SK-MEL-5 (cell line): ENCODE measurements at places on chromosomes 4 and X. TPM values are rescaled to one million over a fixed set of nuclear protein-coding genes. Genes with fewer than 3 reads are reported as not detected.

DNA sequence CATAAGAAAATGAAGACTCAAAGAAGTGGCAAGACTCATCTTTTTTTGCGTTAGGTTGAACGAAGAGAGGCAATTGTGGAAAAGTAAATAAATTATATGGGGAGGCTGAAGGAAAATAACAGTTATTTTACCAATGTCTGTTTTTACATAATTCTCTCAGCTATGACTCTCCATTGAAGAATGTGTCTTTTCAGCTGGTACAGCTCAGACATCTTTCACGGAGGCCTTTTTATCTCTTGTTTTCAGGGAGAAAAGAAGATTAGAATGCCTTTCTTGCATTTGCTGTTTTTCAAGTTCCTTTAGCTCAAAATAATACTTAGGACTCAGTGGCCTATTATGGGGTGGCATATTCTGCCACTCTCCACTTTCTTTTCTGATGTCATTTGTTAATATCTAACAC lies 153.0 kb downstream of the ADAM29 start:
- DNase-seq = no peak

SFRP2 gene
- total RNA-seq = not detected in 2 replicates

DNA sequence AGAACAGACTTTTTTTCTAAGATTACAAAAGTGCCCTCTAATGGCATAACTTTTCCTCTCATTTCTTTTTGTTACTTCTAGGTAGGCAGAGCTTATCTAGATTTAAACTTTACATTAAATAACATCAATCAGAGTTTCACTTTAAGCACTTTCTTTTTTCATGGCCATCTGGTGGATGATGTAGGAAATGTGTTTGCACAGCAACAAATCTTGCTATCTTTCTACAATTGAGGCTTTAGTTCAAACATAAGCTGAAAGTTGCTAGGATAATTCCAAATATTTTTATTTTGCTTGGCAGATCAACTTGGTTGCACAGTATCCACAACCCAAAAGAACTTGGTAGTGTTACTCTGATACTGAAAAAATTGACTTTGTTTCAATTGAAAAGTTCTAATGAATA lies 22.0 kb downstream of the NDNF start:
- peak; percentile 9 for DNase-seq

GRCh38 chrX:86149119-86149518 lies 868 bp downstream of the DACH2 start:
- DNase-seq = no peak

- no peak for DNase-seq
Measured at GRCh38 chr4:158236304-158237030, 26.2 kb downstream of the TMEM144 start.

- peak; percentile 21 for DNase-seq
Measured at GRCh38 chrX:47097018-47097417, 18.8 kb downstream of the RGN start.

DNA sequence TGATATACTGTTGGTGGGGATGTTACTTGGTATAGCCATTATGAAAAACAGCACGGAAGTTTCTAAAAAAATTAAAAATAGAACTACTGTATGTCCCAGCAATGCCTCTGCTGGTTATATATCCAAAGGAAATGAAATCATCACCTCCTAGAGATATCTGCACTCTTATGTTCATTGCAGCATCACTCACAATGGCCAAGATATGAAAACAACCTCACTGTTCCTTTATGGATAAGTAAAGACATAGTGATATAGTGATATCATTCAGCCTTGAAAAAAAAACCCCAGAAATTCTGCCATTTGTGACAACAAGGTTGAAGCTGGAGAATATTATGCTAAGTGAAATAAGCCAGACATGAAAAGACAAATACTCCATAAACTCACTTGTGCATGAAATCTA lies 543.8 kb upstream of the SLIT2 start:
- no peak for DNase-seq

DNA sequence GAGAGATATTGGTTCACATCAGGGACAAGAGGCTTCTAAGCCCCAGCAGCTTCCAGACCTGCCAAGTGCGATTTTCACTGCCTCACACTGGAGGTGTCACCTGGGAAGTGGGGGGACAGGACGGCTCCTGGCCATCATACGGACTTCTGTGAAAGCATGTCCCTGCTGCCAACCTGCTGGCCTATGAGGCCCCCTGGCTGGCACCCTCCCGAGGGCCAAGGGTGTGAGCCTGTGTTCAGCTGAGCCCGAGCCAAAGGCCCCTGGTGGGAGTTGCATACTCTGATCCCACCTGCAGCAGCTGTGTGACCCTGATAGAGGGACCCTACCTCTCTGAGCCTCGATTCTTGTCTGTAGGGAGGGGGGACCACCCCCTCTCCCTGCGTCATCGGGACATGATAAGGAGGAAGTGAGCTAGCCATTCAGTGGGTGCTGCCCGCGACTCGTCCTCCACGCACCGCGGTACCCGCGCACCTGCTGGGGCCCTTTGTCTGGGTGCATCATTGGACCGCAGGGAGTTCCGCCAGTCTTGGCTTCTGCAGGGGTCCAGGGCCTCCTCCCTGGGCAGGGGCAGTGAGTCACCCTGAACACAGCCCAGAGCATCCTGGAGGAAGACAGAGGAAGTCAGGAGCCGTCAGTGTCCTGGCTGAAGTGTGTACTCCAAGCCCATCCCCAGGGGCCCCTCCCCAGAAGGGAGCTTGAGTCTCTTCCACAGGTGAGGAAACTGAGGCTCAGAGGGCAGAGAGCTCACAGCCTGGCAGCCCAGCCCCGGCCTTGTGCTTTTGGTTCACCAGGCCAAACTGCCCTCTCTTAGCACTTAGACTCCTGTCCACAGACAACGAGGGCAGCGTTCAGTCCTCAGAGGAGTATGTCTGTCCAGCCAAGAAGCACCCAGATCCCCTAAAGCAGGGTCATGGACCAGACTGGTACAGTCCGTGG lies 24.1 kb downstream of the C4orf50 start:
- DNase-seq = no peak

- no peak for DNase-seq
Measured at GRCh38 chr4:122635205-122635604, 14.3 kb upstream of the IL21 start.

GRIA3 gene
- not detected in 2 replicates for total RNA-seq

DNA sequence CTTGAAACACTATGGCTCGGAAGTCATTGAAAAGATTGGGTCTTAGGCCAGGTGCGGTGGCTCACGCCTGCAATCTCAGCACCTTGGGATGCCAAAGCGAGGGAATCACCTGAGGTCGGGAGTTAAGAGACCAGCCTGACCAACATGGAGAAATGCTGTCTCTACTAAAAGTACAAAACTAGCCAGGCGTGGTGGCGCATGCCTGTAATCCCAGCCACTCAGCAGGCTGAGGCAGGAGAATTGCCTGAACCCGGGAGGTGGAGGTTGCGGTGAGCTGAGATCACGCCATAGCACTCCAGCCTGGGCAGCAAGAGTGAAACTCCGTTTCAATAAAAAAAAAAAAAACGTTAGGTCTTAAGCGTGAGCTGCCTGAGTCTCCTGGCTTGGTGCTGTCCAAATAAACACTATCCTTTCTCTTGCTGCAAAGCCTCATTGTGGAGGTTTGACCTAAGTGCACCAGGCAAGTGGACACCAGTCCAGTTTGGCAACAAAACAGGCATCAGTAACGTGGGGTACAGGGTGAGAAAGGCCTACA lies 185.9 kb downstream of the DHRSX start:
- no peak for DNase-seq
